ENCODE measurements at places on chromosomes 7 and 10.
A peak's percentile ranks its signal among the peaks of the same experiment; 100 is the strongest.

DNA sequence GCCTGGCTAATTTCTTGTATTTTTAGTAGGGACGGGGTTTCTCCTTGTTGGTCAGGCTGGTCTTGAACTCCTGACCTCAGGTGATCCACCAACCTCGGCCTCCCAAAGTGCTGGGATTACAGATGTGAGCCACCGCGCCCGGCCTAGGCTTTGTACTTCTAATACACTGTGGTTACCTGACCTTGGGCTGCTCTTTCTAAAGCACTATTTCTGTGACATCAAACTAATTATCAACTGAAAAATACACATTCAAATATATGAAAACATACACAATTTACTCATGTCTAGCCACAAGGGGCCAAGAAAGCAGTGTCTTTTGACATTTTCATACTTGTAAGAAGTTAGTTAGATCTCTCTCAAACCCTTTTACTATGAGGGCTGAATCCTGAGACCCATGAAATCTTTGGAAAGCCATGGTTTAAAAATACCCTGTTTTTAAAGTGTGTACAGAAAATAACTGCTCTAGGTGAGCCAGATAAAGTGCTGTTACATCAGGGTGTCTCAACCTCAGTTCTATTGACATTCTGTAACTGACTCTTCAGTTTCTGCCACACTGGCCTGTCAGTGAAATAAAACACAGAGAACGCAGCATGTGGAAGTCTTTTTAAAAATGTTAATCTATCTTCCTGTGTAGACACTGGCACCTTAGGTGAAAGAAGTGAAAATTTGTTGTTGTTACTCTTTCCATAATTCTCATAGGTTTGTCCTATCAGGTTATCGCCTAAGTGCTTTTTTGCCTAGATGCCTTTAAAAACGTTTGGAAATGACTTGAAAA lies 58.8 kb downstream of the CREM start:
- no peaks in the 10 kb centered on the region for H3K27me3 ChIP-seq
- peaks cover 4% of the 10 kb centered on the region for H3K4me1 ChIP-seq
- H3K27ac ChIP-seq, result no peak overlapping the region
- no peak for DNase-seq
- no peaks in the 10 kb centered on the region for H3K36me3 ChIP-seq
- no peak overlapping the region for H3K4me3 ChIP-seq

DNA sequence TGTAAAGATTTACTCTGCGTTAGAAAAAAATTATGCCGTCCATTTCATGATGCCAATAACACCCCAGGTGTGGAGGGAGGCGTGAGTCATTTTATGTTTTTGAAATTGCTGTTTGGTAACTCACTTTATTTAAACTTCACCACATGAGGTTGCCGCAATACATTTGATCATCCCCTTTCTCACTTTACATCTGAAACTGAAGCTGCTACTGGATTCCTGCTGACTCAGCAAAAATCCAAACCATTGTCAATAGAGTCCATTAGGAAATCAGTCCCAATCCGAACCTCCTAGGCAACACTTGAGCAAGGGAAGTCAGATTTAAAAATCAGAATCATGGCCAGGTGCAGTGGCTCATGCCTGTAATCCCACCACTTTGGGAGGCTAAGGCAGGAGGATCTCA lies 136.6 kb upstream of the SVIL start:
- H3K27ac ChIP-seq, result no peak overlapping the region
- no peak overlapping the region for H3K4me3 ChIP-seq
- DNase-seq, result no peak
- H3K36me3 ChIP-seq, result no peaks in the 10 kb centered on the region

GRCh38 chr10:61487506-61487905 lies 34.3 kb upstream of the TMEM26 start:
- H3K27ac ChIP-seq, result no peak overlapping the region
- DNase-seq, result no peak
- H3K36me3 ChIP-seq, result no peaks in the 10 kb centered on the region
- H3K4me3 ChIP-seq, result no peak overlapping the region
- no peaks in the 10 kb centered on the region for H3K27me3 ChIP-seq

DNA sequence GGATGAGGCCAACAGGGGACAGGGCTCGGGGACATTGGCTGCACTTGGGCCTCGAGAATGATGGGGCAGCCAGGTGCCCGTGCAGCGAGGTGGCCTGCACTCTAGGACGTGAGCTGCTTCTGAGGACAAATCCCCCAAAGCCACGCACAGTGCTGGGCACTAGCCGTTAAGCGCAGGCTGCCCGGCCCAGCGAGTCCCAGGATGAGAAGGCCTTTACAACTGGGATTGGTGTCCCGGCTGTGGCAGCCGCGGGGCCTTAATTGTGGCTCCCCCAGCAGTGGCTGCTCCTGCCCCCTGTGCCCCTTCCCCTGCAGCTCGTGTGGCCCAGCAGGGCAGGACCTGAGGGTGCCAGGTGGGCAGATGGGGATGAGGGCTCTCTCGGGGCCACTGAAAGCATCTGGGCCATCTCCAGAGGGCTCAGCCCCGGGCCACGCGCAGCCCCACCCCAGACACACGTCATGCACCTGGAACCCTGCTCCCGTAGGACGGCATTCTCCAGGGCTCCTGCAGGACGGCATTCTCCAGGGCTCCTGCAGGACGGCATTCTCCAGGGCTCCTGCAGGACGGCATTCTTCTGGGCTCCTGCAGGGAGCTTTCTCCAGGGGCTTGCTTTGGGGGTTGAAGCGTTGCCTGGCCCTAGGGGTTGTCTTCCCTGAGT lies 6.6 kb downstream of the PWWP2B start:
- H3K4me1 ChIP-seq, result peaks cover 72% of the 10 kb centered on the region
- H3K27ac ChIP-seq, result no peak overlapping the region
- no peaks in the 10 kb centered on the region for H3K27me3 ChIP-seq
- H3K4me3 ChIP-seq, result no peak overlapping the region
- no peak for DNase-seq
- H3K36me3 ChIP-seq, result no peaks in the 10 kb centered on the region

- H3K4me1 ChIP-seq, result peaks cover 19% of the 10 kb centered on the region
- DNase-seq, result no peak
- no peaks in the 10 kb centered on the region for H3K27me3 ChIP-seq
- no peak overlapping the region for H3K27ac ChIP-seq
- H3K36me3 ChIP-seq, result peaks cover 32% of the 10 kb centered on the region
Observed at GRCh38 chr10:14949291-14949690, 4.6 kb downstream of the DCLRE1C start.

GRCh38 chr10:52451817-52452216 lies 137.7 kb downstream of the DKK1 start:
- H3K36me3 ChIP-seq, result no peaks in the 10 kb centered on the region
- H3K4me3 ChIP-seq, result no peak overlapping the region
- no peak overlapping the region for H3K27ac ChIP-seq

DNA sequence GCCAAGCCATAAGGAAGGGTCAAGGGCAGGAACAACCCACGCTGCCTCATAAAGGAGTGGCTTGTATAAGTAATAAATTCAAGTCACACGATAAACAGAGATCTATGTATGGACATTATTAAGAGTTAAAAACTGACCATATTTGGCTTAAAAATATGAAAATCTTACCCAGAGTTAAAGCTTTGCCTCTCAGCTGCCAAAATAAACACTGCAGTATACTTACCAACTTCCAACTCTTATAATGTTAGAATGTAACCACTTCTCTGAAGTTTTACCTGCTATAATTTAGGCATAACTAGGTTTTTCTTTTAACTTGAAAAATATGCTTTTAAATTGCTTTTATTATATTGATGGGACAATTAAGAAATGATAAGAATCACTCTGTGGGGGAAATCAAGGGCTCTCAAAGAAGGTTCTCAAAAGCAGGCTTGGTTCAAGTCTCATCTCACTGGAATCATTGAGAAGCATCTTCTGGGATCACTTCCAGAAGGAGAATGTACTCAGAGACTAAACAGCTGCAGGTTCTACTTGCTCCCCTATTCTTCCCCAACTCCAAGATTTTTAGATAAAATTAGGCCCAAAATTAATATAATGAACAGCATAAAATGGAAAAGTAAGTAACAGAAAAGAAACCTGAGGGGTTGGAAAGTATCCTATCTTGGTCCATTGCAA lies 16.1 kb upstream of the CAV2 start:
- DNase-seq, result no peak
- no peaks in the 10 kb centered on the region for H3K27me3 ChIP-seq
- peaks cover 2% of the 10 kb centered on the region for H3K4me1 ChIP-seq
- H3K4me3 ChIP-seq, result no peak overlapping the region
- H3K36me3 ChIP-seq, result no peaks in the 10 kb centered on the region

GRCh38 chr7:99840136-99840869 lies 12.5 kb downstream of the CYP3A43 start:
- no peaks in the 10 kb centered on the region for H3K27me3 ChIP-seq
- H3K4me3 ChIP-seq, result no peak overlapping the region
- no peak for DNase-seq
- no peaks in the 10 kb centered on the region for H3K36me3 ChIP-seq
- H3K4me1 ChIP-seq, result no peaks in the 10 kb centered on the region

DNA sequence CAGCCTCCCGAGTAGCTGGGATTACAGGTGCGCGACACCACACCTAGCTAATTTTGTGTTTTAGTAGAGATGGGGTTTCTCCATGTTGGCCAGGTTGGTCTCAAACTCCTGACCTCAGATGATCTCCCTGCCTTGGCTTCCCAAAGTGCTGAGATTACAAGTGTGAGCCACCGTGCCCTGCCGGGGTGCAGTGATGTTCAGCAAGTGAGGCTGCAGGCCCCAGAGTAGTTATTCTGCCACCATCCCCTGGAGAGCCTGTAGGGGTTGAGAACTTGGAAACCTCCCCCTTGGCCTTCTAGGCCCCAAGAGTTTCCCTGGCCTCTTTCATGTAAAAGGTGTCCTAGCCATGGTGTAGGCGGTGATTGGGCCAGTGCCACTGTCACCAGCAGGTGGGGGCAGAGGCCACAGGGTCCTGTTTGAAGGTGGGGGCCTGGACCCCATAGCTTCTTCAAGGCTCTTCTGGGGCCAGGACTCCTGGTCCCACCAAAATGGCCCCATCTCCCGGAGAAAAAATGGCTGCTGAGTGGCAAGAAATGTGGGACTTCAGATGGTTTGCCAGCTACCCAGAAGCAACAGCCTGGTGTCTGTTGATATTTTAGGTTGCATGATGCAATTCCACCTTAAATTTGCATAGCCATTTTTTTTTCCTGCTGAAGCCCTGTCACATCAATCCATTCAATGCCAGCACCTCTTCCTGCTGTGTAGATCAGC lies 25.5 kb upstream of the INMT start:
- DNase-seq, result no peak
- no peak overlapping the region for H3K27ac ChIP-seq
- no peaks in the 10 kb centered on the region for H3K36me3 ChIP-seq
- no peak overlapping the region for H3K4me3 ChIP-seq
- H3K4me1 ChIP-seq, result no peaks in the 10 kb centered on the region

DNA sequence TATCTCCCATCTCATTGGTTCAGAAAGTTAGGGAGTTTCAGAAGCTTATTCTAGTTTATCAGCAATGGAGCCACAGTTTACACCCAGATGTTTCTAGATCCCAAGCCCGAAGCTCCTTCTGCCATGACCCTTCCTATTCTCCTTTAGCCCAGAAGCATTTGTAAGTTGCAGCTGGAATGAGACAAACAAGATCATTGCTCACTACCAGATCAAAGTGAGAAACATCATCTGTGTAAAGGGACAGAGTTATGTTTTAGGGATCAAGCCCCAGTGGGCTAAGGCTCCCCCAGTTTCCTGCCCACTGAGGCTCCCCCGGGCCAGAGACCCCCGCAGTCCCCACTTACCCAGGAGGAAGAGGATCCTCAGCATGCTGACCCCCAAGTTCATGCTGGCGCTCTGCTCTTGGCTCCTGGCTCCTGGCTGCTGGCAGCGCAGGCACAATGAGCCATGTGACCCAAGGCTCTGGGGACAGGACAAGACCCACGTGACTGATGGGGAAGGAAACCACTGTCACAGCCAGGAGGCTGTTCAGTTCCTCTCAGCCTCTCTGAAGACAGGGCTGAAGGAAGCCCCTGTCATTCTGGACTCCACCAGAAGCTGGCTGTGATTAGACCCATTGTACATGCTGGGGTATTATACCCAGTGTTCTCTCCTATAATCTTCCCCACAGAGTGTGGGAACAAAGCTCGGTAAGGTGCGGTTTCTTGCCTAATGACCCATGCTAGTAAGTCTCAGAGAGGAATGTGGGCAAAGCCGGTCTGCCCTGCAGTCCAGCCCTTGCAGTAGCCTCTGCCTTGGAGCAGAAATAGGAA lies at the start of gene TMEM273:
TMEM273 (minus strand) TSS at position 442 of the 812 bp plus-strand sequence; CDS start at position 387, 55 bp downstream.
- peaks cover 19% of the 10 kb centered on the region for H3K4me1 ChIP-seq
- peak; percentile 87 for DNase-seq
- H3K27me3 ChIP-seq, result no peaks in the 10 kb centered on the region
- H3K27ac ChIP-seq, result peak within 1 kb of the TSS; percentile 50
- H3K36me3 ChIP-seq, result no peaks in the 10 kb centered on the region

- no peak for DNase-seq
- H3K27ac ChIP-seq, result no peak overlapping the region
- H3K36me3 ChIP-seq, result no peaks in the 10 kb centered on the region
- H3K4me1 ChIP-seq, result no peaks in the 10 kb centered on the region
- no peak overlapping the region for H3K4me3 ChIP-seq
Observed at GRCh38 chr7:16399916-16400892, 21.1 kb downstream of the CRPPA start.

DNA sequence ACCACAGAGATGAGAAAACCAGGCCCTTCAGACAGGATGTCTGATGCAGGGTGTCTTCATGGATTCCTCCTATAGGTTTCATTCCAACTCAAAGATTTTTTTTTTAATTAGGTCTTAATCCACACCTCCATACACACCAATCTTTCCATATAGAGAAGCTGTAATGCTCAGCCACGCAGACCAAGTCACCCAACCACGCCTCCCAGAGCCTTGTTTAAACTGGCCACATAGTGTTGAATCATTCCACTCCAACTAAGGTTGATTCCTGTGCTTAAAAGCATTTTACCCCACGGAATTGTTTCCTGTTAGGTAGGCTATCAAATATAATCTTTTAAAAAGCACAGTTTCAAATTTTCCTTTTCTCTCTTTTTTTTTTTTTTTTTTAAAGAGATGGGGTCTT lies 153.6 kb downstream of the TYW1B start:
- DNase-seq, result no peak
- no peaks in the 10 kb centered on the region for H3K4me1 ChIP-seq
- no peak overlapping the region for H3K4me3 ChIP-seq
- no peaks in the 10 kb centered on the region for H3K27me3 ChIP-seq

GRCh38 chr7:155296006-155296787 lies 1.5 kb upstream of the INSIG1 start:
- H3K27me3 ChIP-seq, result no peaks in the 10 kb centered on the region
- peaks cover 38% of the 10 kb centered on the region for H3K4me1 ChIP-seq

DNA sequence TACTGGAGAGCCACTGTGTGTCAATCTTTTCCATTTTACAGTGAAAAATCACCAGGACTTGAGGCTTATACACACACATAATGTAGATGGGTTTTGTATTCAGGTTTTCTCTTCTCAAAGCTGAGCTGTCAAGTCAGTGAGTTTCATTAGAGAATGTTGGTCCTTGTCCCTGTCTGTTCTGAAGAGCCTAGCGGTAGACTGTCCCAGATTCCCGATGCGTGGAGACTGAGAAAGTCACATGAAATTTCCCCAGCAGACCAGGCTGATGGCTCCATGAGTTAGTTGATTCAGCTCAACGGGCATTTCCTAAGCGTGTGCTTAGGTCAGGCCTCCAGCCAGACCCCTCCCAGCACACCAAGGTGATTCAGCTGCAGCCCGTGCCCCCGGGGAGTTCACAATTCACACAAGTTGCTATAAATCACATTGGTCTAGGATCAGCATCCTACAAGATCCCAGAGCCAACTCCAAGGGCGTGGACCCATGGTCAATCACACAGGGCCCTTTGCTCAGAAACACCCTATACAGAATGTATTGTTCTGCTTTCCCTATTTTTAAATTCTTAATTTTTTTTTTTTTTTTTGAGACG lies 17.2 kb downstream of the CHST15 start:
- H3K27ac ChIP-seq, result no peak overlapping the region
- no peak for DNase-seq
- no peaks in the 10 kb centered on the region for H3K27me3 ChIP-seq
- H3K4me1 ChIP-seq, result peaks cover 36% of the 10 kb centered on the region
